ENCODE measurements at places on chromosomes 2 and 18.

GRCh38 chr2:69743847-69744264 lies 1.9 kb downstream of the ANXA4 start:
- DNase-seq, result no peak

DNA sequence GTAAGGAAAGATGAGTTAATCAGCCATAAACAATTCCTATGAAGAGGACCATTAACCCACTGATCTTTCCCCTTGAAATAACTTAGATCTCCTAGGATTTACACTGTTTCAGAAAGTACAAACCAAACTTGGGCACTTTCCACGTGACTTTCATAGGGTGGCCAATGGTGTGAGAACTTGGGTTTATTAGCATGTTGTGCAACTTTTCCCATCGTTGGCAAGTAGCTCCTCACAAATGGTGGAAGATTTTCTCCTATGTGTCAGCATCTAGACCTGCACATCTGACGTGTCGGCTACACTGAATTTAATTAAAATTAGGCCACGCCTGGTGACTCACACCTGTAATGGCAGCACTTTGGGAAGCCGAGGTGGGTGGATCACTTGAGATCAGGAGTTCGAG lies 116.3 kb downstream of the GALNT1 start:
- no peak for DNase-seq

DNA sequence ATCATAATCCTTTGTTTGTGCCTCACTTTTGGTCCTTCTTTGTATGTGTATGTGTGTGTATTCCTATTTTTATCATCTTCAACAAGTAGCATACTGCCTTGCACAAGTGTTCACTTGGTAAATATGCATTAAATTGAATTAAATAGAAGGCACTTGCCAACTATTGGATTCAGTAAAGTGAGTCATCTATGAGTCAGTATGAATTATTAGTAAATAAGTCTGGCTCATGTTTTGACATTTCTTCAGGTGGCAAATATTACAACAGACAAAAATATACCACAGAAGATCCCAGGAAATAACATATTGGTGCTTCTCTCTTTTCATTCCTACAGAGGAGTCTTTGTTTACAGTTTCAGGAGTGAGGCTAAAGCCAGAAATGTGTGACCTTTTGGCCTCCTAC lies 84.1 kb downstream of the CDK15 start:
- DNase-seq, result peak; percentile 25

- no peak for DNase-seq
These were observed 184.9 kb downstream of the UBE2E3 start for GRCh38 chr2:181165199-181165868.

GRCh38 chr18:58152891-58153290 lies 108.9 kb downstream of the NEDD4L start:
- no peak for DNase-seq

DNA sequence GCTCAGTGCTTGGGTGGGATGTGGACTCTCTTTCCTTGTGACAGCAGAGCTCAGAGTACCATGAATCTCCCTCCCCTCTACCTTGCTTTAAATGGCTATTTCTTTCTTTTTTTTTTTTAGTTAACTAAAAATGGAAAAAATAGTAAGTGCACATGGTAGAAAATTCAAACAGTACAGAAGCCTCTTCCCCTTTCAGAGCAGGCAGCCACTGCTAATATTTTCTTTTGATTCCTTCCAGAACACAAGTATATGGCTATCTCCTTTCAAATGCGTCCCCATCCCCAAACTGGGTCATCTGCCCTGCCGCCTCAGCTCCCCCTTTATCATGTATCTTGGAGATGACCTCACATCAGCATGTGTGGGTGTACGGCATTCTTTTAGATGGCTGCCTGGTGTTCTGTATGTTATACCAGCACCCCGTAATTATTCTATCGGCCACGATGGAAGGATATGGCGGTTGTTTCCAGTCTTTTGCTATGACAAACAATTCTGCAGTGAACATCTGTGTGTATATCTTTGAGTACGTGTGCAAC lies 70.5 kb upstream of the DLX2 start:
- DNase-seq, result no peak
